Activated naive CD4-positive, alpha-beta T cell treated with anti-CD3 and anti-CD28 coated beads, Interleukin-2, amount 10 ng/mL, durations not matched to agents 7 days and 5 days (primary cell): ENCODE measurements at places on chromosomes 11 and 22.

DNA sequence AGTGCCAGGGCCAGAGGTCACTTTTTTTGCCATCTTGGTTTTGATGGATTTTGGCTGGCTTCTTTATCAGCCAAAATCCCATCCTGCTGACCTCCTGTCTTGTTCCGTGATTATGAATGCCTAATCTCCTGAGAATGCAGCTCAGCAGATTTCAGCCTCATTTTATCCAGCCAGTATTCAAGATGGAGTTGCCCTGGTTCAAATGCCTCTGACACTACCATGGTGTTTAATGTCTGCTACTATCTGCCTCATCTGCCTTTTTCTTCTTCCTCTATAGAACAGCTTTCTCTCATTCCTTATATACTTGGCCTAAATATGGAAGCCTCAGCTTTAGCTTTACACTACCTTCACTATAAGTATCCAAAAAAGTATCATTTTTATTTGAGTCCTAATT lies 50.7 kb downstream of the ACER3 start:
- H3K27ac ChIP-seq: no peak overlapping the region
- no peaks in the 10 kb centered on the region for H3K27me3 ChIP-seq
- H3K4me3 ChIP-seq: no peak overlapping the region
- no peak for DNase-seq
- H3K4me1 ChIP-seq: no peaks in the 10 kb centered on the region
- no peaks in the 10 kb centered on the region for H3K36me3 ChIP-seq

- no peaks in the 10 kb centered on the region for H3K36me3 ChIP-seq
- DNase-seq: no peak
- H3K27ac ChIP-seq: no peak overlapping the region
- no peaks in the 10 kb centered on the region for H3K27me3 ChIP-seq
- H3K4me3 ChIP-seq: no peak overlapping the region
- no peaks in the 10 kb centered on the region for H3K4me1 ChIP-seq
Observed at GRCh38 chr11:127598476-127598875, 597.9 kb upstream of the KIRREL3 start.

GRCh38 chr11:34358258-34358727 lies 483 bp upstream of the ABTB2 start:
- DNase-seq: no peak
- no peaks in the 10 kb centered on the region for H3K36me3 ChIP-seq
- peaks cover 23% of the 10 kb centered on the region for H3K4me1 ChIP-seq

DNA sequence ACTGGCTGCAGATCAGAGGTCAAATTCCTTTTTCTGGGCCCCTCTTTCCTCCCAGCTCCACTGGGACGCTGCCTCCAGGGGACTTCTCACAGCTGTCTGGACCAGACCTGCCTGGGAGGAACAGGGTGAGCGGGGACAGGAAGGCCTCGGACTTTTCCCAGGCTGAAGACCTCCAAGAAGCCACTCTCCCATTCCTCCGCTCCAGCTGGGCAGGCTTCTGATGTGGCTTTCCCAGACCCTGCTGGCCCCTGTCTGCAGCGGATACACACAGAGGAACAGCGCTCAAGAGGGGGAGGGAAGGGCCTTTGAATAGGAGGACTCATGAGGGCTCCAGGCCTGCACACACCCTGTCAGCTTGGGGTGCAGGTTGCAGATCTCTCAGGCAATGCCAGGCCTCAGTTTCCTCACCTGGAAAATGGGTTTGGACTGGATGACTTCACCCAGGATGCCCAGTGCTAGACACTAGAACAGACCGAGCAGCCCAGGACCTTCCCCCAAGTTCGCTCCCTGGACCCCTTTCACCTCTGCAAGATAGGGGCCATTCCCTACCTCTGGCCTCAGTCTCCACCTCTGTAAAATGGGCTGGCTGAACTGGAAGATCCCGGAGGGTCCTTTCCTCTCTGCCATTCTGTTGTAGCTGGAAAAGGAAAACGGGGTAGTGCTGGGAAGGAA lies 36.6 kb downstream of the MB start:
- H3K4me3 ChIP-seq: no peak overlapping the region
- peaks cover 20% of the 10 kb centered on the region for H3K27me3 ChIP-seq
- no peaks in the 10 kb centered on the region for H3K36me3 ChIP-seq
- H3K27ac ChIP-seq: no peak overlapping the region
- no peaks in the 10 kb centered on the region for H3K4me1 ChIP-seq
- DNase-seq: no peak

GRCh38 chr11:17388609-17389210 lies at the start of gene KCNJ11:
TSS of gene KCNJ11 (minus strand) at chr11:17388659. CDS start at chr11:17388091, 568 bp downstream.
- H3K27ac ChIP-seq: peak within 1 kb of the TSS; percentile 67
- H3K27me3 ChIP-seq: peaks cover 66% of the 10 kb centered on the region
- H3K4me3 ChIP-seq: peak within 1 kb of the TSS; percentile 75
- H3K4me1 ChIP-seq: peaks cover 16% of the 10 kb centered on the region

- DNase-seq: no peak
- no peaks in the 10 kb centered on the region for H3K4me1 ChIP-seq
- no peak overlapping the region for H3K4me3 ChIP-seq
Observed at GRCh38 chr11:10181811-10182210, 112.2 kb downstream of the SBF2 start.

DNA sequence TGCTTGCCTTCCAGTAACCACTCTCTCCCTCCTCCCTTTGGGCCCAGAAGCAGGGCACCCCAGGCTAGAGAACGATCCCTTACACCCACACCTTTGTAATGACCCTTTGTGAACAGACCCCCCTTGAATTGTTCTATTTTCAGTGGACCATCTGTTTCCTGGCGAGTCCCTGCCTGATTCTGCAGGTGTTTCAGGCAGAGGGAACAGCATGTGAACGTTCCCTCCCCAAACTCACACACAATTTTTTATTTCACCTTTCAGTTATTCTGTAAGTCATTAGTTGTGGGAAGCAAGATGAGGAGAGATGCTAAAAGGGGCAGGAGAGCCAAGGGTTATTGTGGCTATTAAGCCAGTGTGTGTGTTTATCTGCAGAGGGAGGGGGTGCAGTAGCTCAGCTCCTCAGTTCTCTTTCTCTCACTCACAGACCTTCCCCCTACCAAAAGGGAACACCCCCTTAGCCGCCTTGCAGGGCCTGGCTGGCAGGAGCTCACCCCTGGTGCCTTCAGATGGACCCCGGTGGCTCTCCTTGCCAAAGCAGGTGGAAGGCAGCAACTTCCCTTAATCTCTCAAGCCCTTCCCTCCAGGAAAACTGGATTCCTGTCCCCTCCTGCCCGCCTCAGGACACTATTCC lies 64.8 kb upstream of the SPON1 start:
- H3K27ac ChIP-seq: no peak overlapping the region
- peaks cover 2% of the 10 kb centered on the region for H3K36me3 ChIP-seq
- DNase-seq: no peak

- no peak within 1 kb of the TSS for H3K4me3 ChIP-seq
- H3K4me1 ChIP-seq: no peaks in the 10 kb centered on the region
- peaks cover 3% of the 10 kb centered on the region for H3K27me3 ChIP-seq
- DNase-seq: no peak
- no peaks in the 10 kb centered on the region for H3K36me3 ChIP-seq
Observed at GRCh38 chr11:1157645-1158591, at the start of gene MUC5AC. TSS of gene MUC5AC (plus strand) at chr11:1157953. CDS start at chr11:1158000, 47 bp downstream.

- no peak for DNase-seq
- peak overlapping the region; percentile 28 for H3K27ac ChIP-seq
- H3K27me3 ChIP-seq: peaks cover 33% of the 10 kb centered on the region
- peak overlapping the region; percentile 79 for H3K4me3 ChIP-seq
- H3K4me1 ChIP-seq: peaks cover 14% of the 10 kb centered on the region
Observed at GRCh38 chr22:36976606-36977005, 42.6 kb downstream of the TST start.

DNA sequence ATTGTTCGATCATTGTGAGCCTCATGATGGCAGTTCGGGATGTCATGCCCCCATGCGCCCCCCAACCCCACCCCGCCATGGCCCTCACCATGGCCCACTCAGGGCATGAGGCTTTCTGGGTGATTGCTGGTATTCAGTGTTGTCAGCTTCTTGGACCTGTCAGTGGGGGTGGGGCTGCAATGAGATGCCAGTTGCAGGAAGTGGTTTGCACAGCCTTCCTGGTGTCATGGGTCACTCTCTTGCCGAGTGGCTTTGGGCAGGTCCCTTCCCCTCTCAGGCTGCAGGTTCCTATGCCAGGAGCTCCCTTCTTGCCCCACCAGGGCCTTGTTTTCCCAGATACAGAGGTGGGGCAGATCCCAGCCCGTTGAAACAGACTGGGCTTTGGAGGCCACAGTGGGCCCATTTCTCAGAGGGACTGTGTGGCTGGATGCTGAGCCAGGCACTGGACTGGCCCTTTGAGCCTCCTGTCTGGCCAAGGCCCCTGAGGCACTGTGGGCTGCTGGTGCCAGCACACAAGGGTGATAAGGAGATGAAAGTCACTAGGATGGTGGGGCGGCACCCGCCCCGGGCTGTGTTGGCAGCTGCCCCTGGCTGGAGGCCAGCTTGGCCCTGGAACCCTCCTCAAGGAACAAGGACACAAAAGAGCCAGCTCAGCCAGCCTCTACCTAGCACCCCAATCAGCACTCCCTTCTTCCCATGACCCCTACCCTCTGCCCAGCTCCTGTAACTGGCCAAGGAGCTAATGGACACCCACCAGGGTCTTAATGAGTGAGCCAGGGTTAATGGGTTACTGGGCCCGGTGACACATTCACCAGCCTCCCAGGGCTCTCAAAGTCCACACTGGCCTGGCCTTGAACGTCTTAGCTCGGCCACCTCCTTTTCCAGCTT lies 1.5 kb upstream of the GGT1 start:
- H3K4me3 ChIP-seq: no peak overlapping the region
- H3K36me3 ChIP-seq: no peaks in the 10 kb centered on the region
- no peaks in the 10 kb centered on the region for H3K27me3 ChIP-seq
- peak; percentile 46 for DNase-seq
- H3K4me1 ChIP-seq: peaks cover 43% of the 10 kb centered on the region
- H3K27ac ChIP-seq: no peak overlapping the region

DNA sequence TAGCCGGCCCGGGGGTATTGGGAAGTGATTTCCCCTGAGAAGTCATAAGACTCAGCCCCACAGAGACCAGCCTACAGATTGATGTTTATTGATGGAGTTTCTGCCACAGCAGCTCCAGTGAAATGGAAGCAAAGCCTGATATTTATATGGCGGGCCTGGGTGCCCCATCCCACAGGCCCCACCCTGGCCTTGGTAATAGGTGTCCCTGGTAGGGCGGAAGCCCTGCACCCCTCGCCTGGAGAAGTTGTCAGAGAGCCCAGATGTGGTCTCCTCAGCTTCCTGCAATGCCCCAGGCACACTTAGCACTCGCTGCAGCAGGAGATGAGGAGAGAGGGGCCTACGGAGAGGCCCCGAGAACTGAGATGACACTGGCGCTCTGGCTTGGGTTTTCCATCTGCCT lies 107.4 kb downstream of the MORC2 start:
- H3K4me1 ChIP-seq: no peaks in the 10 kb centered on the region
- H3K36me3 ChIP-seq: no peaks in the 10 kb centered on the region
- no peak overlapping the region for H3K4me3 ChIP-seq
- no peak for DNase-seq
- H3K27me3 ChIP-seq: no peaks in the 10 kb centered on the region
- no peak overlapping the region for H3K27ac ChIP-seq

DNA sequence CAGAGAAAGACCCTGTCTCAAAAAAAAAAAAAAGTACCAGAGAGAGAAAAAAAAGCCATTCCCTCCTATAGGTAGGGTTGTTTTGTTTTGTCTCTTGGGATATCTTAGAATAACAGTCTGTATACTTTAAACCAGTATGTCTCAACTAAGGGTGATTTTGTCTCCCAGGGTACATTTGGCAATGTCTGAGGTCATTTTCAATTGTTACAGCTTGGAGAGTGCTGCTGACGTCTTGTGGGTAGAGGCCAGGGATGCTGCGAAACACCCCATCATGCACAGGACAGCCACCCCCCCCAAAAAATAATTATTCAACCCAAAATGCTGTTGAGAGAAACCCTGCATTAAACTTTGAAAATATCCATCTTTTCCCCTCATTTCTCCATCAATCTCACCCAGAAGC lies 56.1 kb upstream of the CRTAM start:
- peaks cover 3% of the 10 kb centered on the region for H3K36me3 ChIP-seq
- H3K4me1 ChIP-seq: peaks cover 3% of the 10 kb centered on the region
- no peak overlapping the region for H3K27ac ChIP-seq
- no peak overlapping the region for H3K4me3 ChIP-seq

GRCh38 chr11:64223001-64223651 lies 2.9 kb downstream of the TRPT1 start:
- no peaks in the 10 kb centered on the region for H3K27me3 ChIP-seq
- peaks cover 29% of the 10 kb centered on the region for H3K4me1 ChIP-seq
- DNase-seq: no peak
- no peak overlapping the region for H3K4me3 ChIP-seq
- no peak overlapping the region for H3K27ac ChIP-seq
- H3K36me3 ChIP-seq: peaks cover 16% of the 10 kb centered on the region

DNA sequence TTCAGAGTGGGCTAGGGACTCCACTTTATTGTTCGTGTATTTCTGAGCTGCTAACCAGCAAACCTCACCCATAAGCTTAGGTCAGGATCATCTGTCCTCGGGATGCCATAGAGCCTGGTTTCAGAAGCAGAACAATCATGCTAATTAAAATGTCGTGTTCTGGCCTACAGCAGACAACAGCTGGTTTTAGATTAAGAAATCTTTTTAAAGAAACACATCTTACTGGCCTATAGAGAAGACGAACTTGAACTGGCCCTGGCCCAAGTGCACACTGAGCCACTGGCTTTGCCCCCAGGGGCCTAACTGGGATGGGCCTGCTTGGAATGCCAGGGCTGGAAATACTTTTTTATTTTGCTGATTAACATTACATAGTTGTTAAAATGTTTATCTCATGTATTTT lies 63.2 kb downstream of the ALX4 start:
- no peaks in the 10 kb centered on the region for H3K27me3 ChIP-seq
- H3K36me3 ChIP-seq: peaks cover 12% of the 10 kb centered on the region
- no peak overlapping the region for H3K27ac ChIP-seq
- no peaks in the 10 kb centered on the region for H3K4me1 ChIP-seq
- no peak overlapping the region for H3K4me3 ChIP-seq
